ENCODE measurements at places on chromosomes 13 and 19.

GRCh38 chr13:45393941-45394570, 24.1 kb downstream of the SLC25A30 start:
- DNase-seq = peak; percentile 66

DNA sequence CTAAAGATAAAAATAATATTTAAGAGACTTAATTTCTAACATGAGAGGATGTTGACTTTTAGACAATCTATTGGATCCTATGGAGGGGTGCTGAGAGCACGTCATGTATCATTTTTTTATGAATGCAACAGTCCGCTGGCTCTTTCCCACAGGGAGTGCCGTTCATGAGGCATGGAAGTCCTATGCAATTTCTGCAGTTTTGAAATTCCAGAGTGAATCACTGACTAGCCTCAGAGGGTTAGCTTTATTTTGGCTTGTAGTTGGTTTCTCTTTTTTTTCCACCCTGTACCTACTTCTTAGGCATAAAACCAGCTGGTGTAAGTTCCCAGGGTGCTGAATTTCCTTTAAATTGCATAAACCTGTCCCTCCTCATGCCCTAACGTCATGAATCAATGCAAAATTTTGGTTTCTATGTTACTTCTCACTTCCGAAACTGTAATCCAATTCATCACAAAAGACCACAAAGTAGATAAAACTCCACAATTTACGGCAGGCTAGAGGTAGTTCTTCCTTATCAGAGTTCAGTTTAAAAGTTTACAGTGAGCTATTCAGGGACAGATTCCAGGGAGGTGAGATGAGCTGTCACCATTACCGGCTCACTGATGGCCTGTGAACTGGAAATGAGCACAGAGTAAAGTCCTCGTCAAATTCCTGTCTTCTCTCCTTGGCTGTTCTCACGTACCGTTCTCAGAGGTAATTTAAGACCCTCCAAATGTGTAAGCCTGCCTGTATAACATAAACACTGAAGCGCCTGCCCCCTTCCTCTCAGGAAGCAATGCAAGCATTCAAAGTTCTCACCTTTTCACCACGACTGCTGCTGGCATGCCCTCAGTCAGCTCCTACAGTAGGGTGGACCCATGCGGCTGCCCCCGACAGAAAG, 216.6 kb upstream of the SLC10A2 start:
- no peak for DNase-seq

DNA sequence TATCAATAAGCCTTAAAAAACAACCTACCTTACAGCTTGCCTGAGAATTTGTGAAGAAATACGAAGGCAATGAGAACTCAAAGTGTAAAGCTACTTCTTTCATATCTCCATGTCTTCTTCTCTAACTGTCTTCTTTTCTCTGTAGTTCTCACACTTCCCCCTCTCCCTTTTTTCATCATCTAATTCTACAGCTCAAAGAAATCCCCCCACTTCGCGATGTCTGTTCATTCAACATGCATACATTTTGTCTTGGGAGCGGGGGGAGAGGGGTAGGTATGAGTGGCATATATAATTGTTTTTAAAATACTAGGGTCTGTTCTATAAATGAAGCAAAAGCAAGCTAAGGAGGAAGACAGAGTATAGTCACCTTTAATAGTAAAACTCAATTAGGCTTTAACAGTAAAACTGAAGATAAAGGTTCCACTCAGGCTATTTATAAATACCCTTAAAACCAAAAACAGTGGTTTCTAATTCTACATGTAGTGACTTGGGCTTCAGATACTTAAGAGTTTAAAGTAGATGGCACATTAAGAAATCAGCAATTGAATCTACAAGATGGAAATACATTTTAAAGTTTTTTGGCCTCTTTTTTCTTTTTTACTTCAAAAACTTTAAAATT, 106.9 kb downstream of the KLF12 start:
- no peak for DNase-seq

DNA sequence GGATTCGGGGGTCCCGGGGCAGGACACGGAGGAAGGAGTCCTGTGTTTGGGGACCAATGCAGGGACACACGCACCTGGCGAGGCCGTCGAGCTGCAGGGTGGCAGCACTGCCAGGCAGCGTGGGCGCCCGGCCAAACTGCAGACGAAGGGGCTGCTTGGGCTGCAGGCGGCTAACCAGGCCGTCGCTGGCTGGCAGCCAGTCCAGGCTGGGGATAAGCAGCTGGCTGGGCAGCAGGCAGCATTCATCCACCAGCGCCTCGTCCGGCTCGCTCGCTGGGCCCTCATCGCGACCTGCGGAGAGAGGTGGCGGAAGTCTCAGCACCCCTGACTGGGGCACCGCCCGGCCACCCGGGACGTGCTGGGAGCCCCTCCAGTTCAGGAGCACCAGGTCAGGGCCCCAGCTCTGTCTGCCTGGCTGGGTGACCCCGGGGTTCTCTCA, 11.5 kb downstream of the CFD start:
- DNase-seq = no peak

GRCh38 chr13:104460554-104460953, 1394.3 kb upstream of the SLC10A2 start:
- DNase-seq = no peak

DNA sequence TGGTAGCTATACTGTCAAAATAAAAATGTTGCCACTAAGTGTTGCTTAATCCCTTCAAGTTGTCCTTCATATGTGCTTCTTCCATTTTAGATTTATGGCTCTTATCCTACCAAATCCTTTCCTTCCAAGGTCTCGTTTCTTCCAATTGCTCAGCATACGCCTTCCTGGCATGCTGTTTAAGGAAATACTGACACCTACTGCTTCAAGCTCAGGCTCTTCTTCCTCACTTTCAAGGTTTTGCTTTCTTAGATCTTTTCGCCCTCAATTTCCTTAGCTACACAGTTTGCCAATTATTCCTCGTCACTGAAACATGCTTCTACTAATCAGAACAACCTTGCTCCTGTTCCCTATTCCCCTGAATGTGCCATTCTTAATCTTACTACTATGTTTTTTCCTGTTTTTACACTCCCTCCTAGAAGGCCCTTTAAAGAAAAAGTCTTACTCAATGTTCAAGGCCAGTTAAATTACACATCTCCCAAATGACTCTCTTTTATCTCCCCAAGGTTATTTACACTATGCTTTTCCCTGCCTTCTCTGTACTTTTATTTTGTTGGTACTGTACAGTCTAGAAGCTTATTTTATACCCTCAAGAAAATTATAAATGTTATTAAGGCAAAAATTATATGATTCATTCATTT, 343.1 kb downstream of the MZT1 start:
- DNase-seq = no peak

GRCh38 chr13:100983111-100983510, 308.5 kb upstream of the TMTC4 start:
- no peak for DNase-seq

- DNase-seq = no peak
Observed at GRCh38 chr13:47092202-47092601, 195.3 kb upstream of the HTR2A start.

- no peak for DNase-seq
Observed at GRCh38 chr19:35856546-35857149, at the start of gene KIRREL2. Gene KIRREL2 (plus strand): TSS chr19:35856911. CDS start chr19:35857120, 209 bp downstream.

- no peak for DNase-seq
Observed at GRCh38 chr13:113207460-113207859, 1.0 kb downstream of the PCID2 start.

GRCh38 chr13:28531077-28531844, 36.3 kb upstream of the FLT1 start:
- DNase-seq = peak; percentile 77

GRCh38 chr19:16184665-16185122, 516 bp upstream of the FAM32A start:
- no peak for DNase-seq

DNA sequence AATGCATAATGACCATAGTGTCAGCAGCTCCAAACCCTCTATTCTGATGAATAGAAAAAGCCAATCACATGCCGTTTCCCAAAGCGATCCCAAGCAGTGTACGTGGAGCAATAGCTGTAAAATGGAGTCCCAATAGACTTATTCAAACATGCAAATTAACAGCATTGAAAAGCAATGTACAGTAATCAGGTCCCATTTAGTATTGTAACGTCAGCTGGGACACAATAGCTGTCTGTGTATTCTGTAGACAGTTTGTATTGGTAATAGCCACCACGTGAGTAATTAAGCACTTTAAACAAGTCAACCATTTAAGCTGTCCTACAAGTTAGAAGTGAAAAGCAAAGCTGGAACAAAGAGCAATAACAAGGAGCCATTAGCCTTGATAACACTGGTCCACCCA, 698.2 kb downstream of the PCDH17 start:
- no peak for DNase-seq

DNA sequence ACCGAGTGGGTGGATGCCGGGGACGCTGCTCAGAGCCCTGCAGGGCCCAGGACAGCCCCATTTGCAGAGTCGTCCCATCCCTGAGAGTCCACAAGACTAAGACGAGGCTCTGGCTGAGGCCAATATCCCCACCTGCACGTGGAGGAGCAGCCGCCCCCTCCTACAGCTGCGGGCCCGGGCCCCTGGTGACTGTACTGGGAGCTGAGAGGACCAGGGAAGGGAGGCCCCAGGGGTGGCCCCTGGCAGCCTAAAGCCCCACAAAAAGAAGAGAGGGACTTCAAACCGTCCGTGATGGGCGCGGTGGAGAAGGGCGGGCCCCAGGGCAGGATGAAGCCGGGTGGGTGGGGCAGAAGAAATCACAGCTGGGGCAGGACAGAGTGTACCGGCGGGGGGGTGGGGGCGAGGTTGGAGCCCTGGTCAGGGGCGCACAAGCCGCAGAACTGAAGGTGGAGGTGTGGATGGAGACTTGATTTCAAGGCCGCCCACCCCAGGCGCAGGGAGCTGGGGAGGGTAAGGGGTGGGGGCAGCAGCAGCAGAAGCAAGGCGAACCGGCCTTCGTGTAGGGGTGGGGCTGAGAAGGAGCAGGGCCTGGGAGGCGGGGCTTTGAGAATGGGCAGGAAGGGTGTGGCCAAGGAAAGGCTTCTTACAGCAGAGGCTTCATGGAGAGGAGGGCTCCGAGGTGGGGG, 12.9 kb downstream of the CFD start:
- DNase-seq = no peak

GRCh38 chr13:80214050-80214449, 126.9 kb downstream of the SPRY2 start:
- no peak for DNase-seq

DNA sequence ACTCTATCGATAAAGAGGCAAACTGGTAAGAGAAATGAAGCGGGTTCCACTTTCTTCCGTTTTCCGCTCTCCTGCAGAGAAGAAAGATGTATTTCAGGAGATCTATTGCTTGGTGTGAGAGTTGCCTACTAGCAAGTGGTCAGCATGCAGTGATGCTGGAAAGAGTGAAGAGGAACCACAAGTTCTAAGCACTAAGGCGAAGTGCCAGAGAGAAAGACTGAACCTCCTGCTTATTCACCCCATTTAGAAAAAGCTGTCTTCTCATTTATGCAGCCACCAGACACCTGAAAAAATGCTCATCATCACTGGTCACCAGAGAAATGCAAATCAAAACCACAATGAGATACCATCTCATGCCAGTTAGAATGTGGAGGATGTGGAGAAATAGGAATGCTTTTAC, 78.7 kb upstream of the GPC6 start:
- DNase-seq = no peak

- no peak for DNase-seq
Observed at GRCh38 chr19:12555456-12555930, 4.2 kb upstream of the ZNF564 start.

- peak; percentile 89 for DNase-seq
Observed at GRCh38 chr13:64723724-64724123, 2506.4 kb downstream of the PCDH9 start.

- no peak for DNase-seq
Observed at GRCh38 chr19:4568886-4569285, 9.4 kb upstream of the SEMA6B start.

- no peak for DNase-seq
Observed at GRCh38 chr13:33007237-33007636, 9.0 kb upstream of the KL start.

- peak; percentile 51 for DNase-seq
Observed at GRCh38 chr13:40271931-40272775, 394.3 kb downstream of the FOXO1 start.

DNA sequence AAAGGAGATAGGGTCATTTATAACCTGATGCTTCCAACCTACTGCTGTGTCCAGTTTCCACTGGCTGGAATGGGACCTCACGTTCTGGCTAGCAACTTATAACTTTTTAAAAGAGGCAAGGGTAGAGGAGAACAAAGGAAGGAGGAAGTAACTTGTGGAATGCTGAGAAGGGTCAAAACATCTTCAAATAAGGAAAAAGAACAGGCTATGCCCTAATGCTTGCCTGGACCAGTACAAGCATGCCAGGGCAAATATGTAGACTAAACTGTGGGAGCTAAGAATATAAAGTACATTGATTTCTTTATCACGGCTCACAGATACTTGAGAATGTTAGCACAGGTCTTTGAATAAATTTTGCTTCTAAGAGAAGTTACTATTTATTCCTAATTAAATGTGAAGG, 1.5 kb upstream of the ZNF561 start:
- no peak for DNase-seq

GRCh38 chr19:17860331-17860992, 752 bp downstream of the RPL18A start:
- DNase-seq = peak; percentile 60

GRCh38 chr19:12284631-12285030, 10.1 kb downstream of the ZNF44 start:
- DNase-seq = no peak

- DNase-seq = no peak
Observed at GRCh38 chr19:23439623-23440022, 44.4 kb upstream of the ZNF91 start.

DNA sequence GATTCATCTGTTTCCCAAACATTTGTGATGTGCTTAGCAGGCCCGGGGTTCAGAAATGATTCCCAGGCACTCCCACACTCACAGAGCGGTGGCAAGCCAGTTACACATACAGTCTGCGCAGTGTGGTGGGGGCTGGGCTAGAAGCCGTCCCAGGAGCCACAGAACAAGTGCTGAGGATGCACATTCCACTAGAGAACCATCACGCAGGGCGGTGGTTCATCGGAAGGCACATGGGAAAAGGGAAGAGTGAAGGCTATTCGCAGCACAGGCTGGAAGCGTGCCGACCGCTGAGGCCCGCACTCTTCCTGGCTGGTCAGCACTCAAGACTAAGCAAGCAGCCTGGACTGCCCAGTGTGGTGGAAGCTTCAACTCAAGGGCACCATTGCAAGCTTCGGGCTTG, 126.3 kb upstream of the SLC7A1 start:
- DNase-seq = no peak

- DNase-seq = no peak
Observed at GRCh38 chr13:30145709-30146367, 161.5 kb downstream of the KATNAL1 start.
